Aorta (tissue), 5 donors: ENCODE measurements at places on chromosomes 6 and 20.

DNA sequence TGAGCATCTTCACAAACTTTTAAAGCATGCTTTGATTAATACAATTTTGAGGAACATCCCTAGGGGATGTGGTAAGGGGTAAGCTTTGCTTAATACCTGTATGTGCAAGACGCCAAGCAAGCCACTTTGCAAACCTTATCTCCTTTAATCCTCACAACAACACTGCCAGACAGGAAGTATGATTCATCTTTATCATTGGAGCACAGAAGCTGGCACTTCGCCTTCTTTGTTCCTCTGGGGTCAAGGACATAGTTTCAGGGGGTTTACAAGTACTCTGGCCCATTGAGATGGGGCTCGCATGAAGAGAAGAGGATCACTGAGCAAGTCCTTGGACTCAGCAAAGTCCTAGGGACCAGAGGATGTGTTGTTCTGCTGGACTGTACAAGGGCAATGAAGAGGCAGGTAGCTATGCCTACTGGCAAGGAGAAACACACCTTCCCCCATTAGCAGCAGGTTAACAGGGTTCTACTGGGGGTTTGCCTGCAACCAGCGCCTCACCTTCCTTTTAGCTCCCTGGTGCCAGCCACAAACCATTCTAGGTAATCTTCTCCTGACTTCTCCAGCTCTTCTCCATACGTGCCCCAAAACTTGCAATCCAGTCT is 8.8 kb downstream of the TMEM244 start:
- no peak for DNase-seq

GRCh38 chr6:32112431-32112980 is 3.4 kb upstream of the TNXB start:
- peak; percentile 80 for DNase-seq

- DNase-seq = no peak
Measured at GRCh38 chr6:151905854-151906253, 98.4 kb downstream of the ESR1 start.

DNA sequence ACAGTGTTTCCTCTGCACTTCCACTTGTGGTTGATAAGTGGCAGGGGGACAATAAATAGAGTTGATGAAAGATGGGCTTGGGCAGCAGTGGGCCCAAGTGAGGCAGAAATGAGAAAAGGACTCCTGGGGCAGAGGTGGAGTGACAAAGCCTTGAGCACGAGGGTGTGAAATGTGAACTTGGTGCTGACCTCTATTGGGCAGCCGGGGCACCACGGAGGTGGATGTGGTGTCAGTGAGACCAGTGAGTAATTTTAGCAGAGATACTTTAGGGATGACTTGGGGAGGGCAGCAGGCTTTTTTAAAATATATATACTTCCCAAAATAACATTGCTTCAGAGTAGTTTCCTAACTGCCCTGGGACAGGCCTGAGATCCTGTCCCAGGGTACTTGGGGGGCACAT is 30.6 kb upstream of the MYLK2 start:
- no peak for DNase-seq
